ENCODE measurements at places on chromosomes 2 and 18. TPM values are rescaled to one million over a fixed set of nuclear protein-coding genes. Genes with fewer than 3 reads are reported as not detected.

DNA sequence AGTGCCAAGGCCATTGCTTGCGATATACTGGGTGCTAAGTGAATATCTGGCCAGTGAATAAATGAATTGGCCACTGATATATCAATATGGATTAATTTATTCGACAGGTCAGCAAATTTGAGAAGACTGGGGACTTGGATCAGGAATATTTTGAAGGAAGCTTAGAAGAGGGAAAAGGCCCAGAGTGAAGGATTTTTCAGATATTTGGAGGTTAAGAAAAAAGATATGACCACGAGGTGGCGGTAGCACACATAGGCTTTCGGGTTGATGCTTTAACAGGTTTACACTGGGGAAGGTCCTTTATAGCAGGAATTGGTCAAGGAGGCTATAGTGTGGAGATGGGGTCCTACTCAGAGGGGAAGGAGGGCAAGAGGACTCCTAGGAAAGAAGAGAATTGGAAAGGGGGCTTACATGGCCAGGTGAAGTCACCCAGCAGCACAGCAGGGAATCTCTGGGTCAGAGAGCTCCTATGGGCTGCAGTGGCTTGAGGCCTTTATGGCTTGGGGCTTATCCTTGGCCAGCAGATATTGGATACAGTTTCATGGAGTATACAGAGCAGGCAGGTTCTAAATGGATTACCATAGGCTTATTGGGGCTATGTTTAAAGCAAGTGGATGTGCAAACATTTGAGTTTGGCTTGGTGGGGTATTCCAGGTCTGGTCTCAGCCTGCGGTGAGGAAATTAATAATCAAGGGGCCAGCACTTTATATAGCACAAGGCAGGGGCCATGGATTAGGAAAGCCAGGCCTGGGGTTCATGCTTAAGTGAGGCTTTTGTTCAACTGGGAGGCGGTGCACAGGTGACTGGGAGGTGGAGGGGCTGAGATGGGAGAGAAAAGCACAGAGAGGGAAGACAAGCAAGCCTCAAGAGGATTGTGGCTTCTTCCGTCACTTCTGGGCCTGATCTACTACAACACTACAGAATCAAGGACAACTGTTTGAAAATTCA lies 9.7 kb downstream of the IL1RN start:
- peak; percentile 60 for DNase-seq

DNA sequence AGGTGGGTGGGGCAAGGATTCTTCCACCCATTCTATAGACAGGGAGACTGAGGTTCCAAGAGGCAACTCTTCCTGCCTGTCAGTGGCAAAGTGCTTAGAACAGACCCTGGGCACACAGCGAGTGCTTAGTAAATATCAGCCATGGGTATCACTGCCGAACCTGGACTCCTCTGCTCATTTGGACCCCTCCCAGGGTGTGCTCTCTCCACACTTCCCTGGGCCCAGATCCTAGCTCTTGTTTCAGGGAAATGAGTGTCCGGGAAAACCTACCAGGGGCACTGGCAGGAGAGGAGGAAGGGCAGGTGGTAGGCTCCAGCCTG lies 136.3 kb downstream of the CYP26B1 start:
- no peak for DNase-seq

DNA sequence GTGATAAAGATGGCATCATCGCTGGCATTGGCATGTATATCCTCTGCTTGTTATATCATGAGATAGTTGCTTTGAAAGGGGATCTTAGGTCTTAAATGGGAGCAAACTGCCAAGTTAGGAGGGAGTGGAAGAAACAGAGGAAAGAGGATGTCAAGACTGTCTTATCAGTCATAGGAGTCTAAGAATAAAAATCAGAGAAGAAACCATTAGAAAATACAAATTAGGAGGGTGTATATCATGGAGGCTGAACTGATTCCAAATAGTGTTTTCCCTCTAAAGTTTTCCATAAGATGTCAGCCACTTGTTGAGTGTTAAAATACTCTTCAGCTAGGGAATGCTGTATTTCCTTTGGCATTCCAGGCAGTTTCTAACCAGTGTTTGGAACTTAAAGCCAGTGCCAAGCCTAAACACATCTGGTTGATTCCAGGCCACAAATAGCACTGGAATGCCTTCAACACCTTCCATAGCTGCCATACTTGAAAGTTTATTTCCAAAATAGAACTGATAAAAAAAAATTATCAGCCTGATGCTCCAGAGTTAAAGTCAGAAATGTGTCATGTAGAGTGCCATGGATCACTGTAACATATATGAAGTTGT lies 129.4 kb downstream of the ZEB2 start:
- DNase-seq = peak; percentile 37

Gene GLB1L
- 3.5 TPM for total RNA-seq

Gene ZNF521
- total RNA-seq = 27.2 TPM

DNA sequence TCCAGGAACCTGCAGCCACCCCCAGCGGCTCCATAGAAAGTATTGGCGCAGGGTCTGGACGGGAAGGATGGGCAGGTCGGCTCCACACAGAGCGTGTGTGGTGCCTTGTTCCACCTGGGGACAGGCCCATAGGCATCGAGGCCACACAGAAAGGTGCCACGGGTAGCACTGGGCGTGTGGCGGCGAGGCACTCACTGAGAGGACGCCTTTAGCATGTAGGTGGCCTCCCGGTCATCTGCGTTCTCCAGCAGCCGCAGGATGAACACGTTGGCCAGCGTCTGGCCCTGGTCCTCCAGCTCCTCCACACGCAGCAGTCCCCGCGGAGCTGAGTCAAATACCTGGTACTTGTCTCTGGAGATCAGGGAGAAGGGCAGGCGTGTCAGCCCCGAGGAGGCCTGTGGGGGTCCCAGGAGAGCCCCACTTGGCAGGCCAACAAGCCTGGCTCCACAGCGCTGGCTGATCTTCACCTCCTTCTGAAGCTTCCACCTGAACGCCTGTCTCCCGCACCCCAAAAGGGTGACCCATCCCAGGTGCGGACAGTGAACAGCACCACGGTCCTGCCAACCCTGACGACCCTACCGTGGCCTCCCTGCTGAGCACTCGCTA lies 13.2 kb downstream of the SNORC start:
- no peak for DNase-seq

- DNase-seq = peak; percentile 75
Measured at GRCh38 chr2:241609859-241610793, 26.8 kb downstream of the THAP4 start.

- DNase-seq = no peak
Measured at GRCh38 chr2:150296770-150297546, 190.5 kb downstream of the RND3 start.

GRCh38 chr18:70892381-70892780 lies 603.5 kb downstream of the SOCS6 start:
- DNase-seq = no peak

Gene TFCP2L1
- under 0.01 TPM for total RNA-seq

- DNase-seq = no peak
Measured at GRCh38 chr2:187495324-187495723, 47.3 kb upstream of the CALCRL start.

DNA sequence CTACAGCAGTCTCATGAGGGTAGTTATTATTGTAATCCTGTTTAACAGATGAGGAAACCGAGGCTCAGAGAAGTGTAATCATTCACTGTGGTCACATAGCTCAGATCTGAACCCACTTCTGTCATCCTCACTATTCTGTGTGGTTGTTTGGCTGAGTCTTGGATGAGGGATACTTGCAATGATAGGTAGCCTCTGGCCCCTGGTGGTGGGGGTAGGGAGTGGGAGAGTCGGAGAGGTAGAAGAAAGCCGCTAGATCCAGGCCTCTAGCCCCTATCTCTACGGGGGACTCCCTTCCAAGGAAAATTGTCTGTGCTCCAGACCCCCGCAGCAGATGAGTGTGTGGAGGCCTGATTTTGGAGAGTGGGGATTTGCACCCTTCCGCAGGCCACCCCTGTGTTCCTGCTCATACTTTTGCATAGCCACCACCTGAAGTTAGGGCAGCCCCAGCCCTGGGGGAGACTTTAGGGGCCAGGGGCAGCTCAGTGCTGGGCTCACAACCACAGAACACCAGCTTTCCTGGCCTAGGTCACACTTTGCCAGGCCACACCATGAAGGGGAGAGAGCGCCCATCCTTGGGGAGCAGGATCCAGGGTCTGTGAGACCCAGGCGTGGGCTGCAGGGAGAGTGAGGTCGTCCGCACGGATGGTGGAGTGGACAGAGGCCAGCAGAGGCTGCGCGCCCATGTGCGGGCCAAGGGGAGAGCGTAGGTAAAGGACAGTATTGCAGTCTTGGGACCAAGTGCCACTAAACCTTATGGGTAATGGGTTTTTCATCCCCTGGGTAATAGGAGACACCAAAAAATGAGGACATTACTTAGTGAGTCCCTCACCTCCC lies 148.2 kb downstream of the GLI2 start:
- DNase-seq = no peak

DNA sequence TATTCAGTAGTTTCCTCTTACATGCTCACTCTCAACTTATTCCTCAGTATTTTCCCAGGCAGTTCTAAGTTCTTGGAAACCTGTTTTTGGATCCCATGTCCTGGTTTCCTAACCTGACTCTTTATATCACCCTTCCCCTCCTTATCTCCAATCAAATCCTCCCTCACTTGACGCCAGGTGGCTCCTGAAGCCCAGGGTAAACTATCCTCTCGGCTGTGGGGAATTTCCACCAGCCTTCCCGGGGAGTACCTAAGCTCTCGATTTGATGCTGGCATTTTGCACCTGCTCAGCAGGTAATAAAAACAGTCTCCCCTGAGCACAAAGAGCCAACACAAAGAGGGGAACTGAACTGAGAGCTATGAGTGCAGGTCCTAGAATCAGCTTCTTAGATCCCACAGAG lies 538.0 kb downstream of the SLC4A3 start:
- DNase-seq = no peak
